ENCODE measurements at places on chromosomes 3 and 15.

DNA sequence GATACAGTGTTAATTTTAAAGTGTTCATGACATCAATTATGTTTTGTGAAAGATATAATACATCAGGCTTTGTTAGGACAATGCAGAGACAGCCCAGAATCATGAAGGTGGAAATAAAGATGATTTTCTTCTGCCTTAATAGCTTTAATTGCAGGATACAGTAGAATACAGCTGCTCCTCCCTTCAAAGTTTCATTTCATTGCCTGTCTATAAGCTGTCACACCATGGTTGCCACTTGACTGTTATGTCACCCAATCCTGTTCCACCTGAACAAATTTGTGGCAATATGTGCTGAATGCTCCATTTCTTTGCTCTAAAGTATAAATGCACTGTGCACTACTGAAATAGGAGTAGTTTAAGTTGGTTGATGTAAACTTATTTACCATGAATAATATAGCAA lies 537.8 kb upstream of the ROBO2 start:
- DNase-seq, result no peak

- DNase-seq, result no peak
Measured at GRCh38 chr3:36738702-36739101, 25.7 kb downstream of the DCLK3 start.

GRCh38 chr15:91520850-91521249 lies 332.7 kb upstream of the SLCO3A1 start:
- no peak for DNase-seq

GRCh38 chr3:4753073-4753691 lies 226.1 kb upstream of the BHLHE40 start:
- DNase-seq, result no peak

DNA sequence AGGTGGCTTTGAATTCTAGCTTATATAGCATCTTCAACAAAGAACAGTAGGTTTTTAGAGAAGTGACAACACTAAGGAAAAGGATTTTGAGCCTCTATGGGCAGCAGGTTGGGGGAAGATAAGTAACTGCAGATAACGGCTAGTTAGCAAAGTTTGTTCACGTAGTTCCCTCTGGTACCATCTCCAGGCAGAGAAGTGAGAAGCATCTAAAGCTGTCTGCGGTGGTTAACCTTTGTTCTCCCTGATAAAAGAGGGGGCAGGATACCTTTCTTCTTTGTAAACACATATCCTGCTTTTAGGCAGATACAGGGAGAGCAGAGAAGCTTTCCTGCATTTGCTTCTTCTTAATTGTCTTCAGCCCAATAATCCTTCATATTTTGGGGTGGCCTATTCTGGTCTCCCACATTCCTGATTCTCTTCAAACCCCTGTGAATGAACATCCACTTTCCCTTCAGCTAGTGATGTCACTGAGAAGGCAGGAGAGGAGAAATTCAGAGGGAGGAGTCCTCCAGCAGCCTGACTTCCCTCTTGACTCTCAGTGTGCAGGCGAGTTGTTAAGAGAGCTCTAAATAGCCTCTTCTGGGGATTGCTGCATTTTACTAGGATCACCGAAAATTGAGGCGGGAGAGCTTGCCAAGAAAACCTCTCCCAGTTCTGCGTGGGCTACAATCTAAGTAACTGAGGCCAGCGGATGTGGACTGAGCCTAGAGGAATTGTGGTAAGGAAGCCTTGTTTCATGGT lies 393.7 kb upstream of the C2CD4B start:
- peak; percentile 35 for DNase-seq
